Retina (tissue), 1 donor: ENCODE measurements at places on chromosomes 7 and 10.

- no peak for DNase-seq
Observed at GRCh38 chr7:129848436-129848835, 104.3 kb downstream of the UBE2H start.

DNA sequence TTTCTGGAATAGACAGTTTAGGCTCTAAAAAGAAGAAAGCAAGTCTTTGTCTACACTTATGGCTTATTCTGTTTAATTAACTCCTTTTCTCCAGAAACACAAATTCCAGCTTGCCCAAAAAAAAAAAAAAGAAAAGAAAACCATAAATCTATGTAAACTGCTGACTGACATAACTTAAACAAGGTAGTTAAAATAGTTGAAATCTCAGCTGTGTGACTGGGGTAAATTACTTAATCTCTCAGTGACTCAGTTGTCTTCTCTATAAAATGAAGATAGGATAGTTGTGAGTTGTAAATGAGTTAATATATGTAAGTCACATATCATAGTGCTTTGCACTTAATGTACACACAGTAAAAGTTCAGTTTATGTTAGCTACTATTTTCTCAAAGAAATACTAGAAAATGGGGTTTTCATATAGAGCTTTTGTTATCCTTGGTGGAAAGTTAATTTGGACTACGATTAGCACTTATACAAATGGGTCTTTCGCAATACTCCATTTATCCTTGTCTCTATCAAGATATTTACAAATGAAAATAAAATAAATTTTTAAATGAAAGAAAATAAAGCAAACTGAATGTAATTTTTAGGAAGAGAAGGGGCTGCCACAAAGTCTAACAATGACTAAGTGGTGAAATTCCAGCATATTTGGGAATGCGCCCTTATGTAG is 200.9 kb downstream of the MBL2 start:
- DNase-seq: no peak

- no peak for DNase-seq
Observed at GRCh38 chr10:59750155-59750945, 2.9 kb downstream of the MRLN start.

- DNase-seq: no peak
Observed at GRCh38 chr10:69774596-69774995, 27.1 kb upstream of the COL13A1 start.

GRCh38 chr7:43491123-43491522 is 91.8 kb upstream of the STK17A start:
- no peak for DNase-seq

- no peak for DNase-seq
Observed at GRCh38 chr7:50431316-50431715, 18.8 kb downstream of the FIGNL1 start.

DNA sequence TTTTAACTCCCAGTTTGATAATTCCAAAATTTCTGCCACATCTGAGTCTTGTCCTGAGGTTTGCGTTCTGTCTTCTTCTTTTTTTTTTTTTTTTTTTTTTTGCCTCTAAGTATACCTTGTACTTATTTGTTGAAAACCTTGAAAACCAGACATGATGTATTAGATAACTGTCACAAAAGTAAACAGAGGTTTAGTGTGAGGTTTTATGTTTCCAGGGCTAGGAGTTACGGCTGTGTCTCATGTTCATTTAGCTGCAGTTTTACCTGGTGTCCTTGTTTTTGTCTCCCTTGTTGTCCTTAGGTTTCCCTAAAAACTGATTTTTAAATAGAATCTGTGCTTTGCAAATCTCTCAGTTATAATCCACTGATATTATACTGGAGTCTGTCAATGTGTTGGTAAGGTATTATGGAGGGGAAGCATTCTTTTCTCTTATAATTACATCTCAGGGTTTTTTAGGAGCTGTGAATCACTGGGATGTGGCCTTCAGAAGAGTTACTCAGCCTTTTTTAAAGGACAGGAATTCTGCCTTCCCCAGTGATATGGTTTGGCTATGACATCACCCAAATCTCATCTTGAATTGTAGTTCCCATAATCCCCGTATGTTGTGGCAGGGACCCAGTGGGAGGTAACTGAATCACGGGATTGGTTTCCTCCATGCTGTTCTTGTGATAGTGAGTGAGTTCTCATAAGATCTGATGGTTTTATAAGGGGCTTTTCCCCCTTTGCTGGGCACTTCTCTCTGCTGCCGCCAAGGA is 95.0 kb downstream of the CDCA7L start:
- DNase-seq: no peak

DNA sequence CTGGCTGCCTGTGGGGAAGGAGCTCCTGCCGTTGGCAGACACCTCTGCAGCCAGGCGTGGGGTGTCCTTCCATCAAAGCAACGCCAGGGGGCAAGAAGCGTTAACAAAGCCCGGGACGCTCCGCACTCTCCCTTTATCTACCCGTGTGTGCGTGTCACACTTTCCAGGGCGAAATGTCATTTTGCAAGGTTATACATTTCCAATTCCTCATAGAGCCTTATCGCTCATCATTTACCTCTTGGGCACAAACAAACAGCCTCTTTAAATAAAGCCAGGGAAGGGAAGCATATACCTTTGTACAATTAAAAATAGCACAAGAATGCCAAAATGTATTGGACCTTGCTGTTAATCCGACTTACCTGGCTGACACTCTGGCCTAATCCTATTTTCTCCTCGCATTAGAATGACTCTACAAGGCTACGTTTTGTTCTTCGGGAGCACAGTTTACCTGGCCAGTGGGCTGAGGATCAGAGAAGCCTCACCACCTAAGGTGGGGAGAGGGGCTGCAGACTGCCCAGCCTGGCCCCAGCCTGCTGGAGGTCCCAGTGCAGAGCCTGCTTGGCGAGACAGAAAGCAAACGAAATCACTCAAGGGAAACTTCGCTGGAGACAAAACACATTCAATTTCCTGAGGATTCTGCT is 77.6 kb upstream of the EN2 start:
- peak; percentile 81 for DNase-seq

GRCh38 chr7:155807065-155807671 is 5.1 kb downstream of the SHH start:
- DNase-seq: no peak

DNA sequence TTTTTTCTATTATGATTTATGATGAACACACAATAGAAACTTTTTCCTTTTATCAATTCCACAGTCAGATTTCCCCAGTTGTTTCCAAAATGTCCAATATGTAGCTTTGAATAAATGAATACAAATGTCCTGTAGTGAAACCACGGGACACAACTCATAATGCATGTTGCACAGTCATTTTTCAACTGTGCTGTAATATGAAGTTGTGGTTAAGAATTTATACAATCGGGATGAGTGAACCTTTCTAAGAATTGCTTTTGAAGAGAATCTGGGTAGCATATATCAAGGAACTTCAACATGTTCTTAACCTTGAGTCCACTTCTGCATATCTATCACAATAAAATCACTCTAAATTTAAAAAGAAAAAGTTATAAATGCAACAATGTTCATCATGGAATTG is 14.6 kb upstream of the ST7 start:
- DNase-seq: no peak

DNA sequence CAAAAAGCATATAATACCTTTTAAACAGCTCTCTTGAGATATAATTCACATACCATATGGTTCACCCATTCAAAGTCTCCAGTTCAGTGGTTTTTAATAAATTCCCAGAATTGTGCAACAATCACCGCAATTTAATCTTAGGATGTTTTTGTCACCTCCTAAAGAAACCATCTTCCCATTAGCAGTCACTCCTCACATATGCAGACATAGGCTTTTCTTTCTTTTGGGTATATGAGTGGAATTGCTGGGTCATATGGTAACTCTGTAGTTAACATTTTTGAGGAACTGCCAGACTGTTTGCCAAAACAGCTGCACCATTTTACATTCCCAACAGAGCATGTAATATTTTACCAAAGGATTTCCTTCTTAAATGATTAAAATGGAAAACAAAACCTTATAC is 57.0 kb downstream of the CC2D2B start:
- no peak for DNase-seq

- DNase-seq: no peak
Observed at GRCh38 chr7:7719236-7719635, 829 bp upstream of the RPA3 start.

DNA sequence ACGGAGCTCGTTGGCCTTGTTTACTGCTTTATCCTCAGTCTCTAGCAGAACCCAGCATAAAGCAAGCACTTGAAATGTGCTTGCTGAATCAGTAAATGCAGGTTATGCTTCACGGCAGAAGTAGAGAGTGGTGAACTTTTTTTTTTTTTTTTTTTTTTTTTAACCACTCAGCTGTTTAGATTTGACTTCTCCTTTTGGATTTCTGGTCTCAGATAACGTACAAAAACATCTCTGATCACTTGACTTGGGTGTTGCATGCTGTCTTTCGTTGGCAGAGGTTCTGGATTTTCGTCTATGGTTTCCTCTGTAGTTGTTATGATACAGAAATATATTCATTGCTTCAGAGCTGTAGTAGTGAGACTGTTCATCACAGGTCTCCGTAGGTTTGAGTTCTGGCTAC is 242.5 kb upstream of the HABP2 start:
- DNase-seq: no peak

DNA sequence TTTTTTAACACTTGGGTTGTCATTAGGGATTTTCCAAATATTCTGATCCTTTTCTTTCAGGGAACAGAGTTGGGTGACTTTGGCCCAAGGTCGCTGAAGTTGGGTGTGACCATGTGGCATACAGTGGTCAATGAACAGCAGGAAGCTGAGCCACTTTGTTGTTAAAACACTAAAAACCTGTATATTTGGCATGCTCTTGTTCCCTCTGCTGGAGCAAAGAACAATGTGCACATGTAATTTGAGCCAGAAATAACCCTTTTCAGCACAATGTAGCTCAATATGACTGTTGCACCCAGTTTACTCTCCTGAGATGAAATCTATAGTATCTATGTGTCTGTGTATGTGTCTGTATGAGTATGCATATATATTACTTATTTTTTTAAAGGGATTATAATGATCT is 74.9 kb downstream of the ADCYAP1R1 start:
- no peak for DNase-seq

DNA sequence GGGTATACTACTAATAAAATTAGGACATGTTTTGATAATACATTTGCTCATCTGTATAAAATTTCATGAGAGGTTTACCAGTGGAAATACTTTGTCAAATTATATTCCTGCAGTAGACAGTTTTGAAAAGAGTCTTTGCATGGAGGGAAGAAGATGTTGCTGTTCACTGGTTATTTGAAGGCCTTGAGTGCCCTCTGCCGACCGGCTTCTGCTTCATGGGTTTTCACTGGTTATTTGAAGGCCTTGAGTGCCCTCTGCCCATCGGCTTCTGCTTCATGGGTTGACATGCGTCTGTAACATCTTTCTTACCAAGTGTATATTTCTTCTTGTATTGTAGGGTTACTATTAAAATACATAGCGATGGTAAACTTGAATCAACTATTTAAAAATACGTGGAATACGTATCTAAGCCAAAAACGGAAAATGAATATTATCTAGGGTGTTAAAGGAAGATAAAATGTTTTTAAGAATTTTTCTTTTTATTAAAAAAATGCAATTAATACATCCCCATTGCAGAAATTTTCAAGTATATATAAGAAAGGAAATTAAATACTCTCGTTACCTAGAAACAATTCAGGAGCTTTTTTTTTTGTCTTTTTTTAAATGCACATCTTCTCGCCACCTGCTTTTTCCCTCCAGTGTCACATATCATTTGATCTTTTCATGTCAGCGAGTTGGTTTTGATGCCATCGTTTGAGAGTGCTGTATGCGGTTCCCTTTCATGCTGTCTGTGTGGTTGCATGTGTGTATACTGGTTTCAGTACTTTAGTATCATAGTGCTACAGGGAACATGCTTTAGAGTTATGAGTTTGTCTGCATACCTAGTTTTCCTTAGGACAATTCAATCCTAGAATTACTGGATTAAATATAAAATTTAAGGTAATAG is 73.4 kb downstream of the SHH start:
- DNase-seq: peak; percentile 73

DNA sequence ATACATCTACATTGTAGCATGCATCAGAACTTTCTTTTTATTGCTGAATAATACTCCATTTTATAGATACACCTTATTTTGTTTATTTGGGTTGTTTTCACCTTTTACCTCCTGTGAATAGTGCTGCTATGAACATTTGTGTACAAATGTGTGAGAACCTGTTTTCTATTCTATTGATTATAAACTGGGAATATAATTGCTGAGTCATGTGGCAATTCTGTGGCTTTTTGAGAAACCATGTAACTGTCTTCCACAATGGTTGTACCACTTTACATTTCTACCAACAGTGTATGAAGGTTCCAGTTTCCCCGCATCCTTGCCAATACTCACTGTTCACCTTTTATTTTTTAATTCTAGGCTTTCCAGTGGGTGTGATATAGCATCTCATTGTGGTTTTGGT is 138.6 kb upstream of the MBL2 start:
- no peak for DNase-seq

DNA sequence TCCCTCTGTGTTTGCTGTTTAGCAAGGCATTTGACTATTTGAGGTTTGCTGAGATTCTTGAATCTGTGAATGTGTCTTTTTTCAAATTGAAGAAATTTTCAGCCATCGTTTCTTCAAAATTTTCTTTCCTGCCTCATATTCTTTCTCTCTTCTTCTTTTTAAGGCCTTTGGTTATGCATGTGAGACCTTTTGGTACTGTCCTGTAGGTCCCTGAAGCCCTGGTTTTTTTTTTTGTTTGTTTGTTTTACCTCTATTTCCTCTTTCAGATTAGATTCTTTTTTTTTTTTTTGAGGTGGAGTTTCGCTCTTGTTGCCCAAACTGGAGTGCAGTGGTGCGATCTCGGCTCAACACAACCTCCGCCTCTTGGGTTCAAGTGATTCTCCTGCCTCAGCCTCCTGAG is 45.3 kb downstream of the MLLT10 start:
- no peak for DNase-seq

- DNase-seq: no peak
Observed at GRCh38 chr10:125961743-125962142, 65.4 kb downstream of the FANK1 start.

- no peak for DNase-seq
Observed at GRCh38 chr7:70494225-70495032, 637.5 kb upstream of the GALNT17 start.

DNA sequence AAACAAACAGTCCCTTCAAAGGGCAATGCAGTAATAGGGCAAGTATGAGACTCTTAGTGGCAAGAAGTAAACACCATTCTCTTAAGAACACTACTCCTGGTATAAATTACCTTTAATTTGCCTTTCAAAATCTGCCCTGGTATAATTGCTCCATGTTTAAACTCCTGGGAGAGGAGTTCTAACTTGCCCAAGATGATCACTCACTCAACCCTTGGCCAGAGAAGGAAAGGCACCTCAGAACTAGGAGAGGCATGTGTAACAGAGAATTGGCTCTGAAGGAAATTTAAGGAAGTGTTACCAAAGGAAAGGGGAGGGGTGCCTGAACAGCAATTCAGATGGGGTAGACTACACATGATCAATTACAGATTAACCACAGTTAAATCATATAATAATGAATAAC is 1173.6 kb upstream of the SORCS1 start:
- DNase-seq: no peak

DNA sequence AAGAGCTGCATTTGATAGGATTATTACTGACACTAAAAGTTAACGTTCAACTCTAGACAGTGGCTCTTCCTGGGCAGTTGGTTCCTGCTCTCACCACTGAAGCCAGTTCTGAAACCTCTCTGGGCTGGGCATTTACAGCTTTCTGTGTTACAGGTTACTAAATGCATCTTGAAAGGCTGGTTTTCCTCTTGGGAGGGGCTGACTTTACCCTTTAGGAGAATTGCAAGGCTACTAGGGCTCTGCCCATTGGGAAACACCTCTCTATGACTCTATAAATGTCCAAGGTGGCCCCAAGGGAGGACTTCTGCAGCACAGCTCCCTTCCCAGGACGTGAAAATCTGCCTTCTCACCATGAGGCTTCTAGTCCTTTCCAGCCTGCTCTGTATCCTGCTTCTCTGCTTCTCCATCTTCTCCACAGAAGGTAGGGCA is at the start of gene GPR15LG:
TSS of gene GPR15LG (plus strand) at position 301 of the 429 bp plus-strand sequence. CDS start at position 352, 51 bp downstream.
- no peak for DNase-seq
